ENCODE measurements at places on chromosomes 3 and 15.

DNA sequence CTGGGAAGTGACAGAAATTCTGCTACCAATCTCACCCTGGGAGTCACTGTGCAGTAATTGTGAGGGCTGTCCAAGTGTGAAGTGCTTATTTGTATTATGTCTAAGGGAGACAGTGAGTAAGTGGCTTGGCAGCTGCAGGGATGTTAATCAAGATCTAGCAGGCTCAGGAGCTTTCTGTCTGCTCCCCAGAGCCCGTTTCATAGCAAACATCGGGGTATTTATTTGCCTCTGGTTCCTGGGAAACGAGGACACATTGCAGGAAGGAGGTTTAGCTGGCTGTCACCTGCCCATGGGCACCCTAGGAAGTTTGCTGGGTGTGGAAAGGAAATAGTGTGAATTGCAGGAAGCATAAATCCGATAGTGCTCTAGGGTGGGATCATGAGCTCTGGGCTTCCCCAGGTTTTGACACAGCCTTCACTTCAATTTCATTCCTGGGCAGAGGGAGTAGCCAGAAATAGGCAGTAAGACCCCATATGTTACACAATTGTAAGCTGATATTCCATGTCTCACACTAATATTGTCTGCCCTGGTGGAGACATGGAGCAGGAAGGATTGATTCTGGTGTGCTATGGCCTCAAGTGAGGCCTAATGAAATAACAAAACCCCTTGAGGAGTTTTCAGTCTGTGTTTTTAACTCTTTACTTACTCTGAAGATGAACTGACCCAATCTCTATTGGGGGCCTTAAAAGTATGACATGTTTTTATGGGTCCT lies 74.1 kb upstream of the MITF start:
- DNase-seq = no peak

GRCh38 chr3:11847607-11848006 lies 922 bp upstream of the TAMM41 start:
- DNase-seq = peak; percentile 30

DNA sequence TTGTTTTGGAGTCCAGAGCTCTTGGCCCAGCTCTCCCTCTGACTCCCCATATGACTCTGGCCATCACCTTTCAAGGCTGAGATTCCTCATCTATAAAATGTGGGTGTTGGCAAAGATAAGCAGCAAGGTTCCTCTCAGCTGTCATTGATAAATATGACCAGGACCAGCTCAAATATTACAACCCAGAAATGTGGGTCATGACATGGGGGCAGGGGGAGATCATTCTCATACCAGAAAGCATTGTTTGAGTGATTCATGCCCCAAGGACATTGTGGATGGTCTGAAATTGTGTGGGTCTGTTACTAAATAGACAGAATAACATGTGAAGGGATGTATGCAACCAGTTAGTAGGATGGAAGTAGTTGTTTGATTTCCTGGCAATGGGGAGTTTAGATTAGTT lies 13.9 kb downstream of the UPK1B start:
- no peak for DNase-seq

- DNase-seq = no peak
Measured at GRCh38 chr15:87871731-87872320, 384.7 kb downstream of the NTRK3 start.

DNA sequence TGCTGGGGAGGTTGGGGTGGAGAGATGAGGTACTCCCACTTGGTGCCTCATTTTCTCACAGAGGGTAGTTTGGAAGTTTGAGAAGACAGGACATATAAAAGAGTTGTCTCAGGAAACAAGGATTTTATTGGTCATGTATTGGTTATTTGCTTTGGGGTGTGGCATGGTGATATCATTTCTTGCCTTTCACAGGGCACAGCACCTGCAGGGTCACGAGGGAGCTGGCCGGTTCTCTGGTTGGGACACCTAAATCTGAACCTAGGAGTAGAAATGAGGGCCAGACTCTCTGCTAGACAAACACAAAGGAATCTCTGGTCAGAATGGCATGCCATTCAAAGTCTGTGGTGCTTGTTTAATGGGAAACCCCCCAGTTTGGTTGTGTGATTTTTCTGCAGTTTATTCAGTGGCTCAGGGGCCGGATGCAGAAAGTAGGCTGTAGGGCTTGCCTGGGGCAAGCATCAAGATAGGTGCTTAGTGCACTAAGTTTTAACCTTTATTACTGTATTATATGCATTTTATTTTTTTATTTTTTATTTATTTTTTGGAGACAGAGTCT lies 237.7 kb upstream of the EIF1B start:
- DNase-seq = no peak

- DNase-seq = peak; percentile 88
Measured at GRCh38 chr15:67091071-67091979, 25.9 kb downstream of the SMAD3 start.
